ENCODE measurements at places on chromosomes 7 and 10. TPM values are rescaled to one million over a fixed set of nuclear protein-coding genes. Genes with fewer than 3 reads are reported as not detected.

Gene SLC26A3
- total RNA-seq, result not detected

Gene ZNF92
- total RNA-seq, result 8.6 TPM

Gene KBTBD2
- total RNA-seq, result 56.4 TPM

Gene HMX2
- total RNA-seq, result not detected

Gene EN2
- not detected for total RNA-seq

Gene CHRM2
- total RNA-seq, result 2.2 TPM

Gene CYP2C9
- total RNA-seq, result not detected

Gene IDI1
- 183 TPM for total RNA-seq

Gene TMEM130
- 0.11 TPM for total RNA-seq

Gene ERV3-1
- 4.8 TPM for total RNA-seq

Gene BCCIP
- 52.5 TPM for total RNA-seq

Gene MTURN
- total RNA-seq, result 6.2 TPM

Gene ZNF467
- total RNA-seq, result 0.22 TPM

Gene CRHR2
- total RNA-seq, result not detected

Gene VGF
- total RNA-seq, result 249 TPM

Gene LBX1
- total RNA-seq, result not detected

Gene TUBAL3
- total RNA-seq, result not detected

Gene CDH23
- total RNA-seq, result 0.12 TPM

Data from uterine smooth muscle cell (primary cell).